Natural killer cell treated with Interleukin-12 subunit alpha and Interleukin-12 subunit beta and Interleukin-15 and Interleukin-18, amount 100 ng/mL, for 72 hours (primary cell): ENCODE measurements at places on chromosomes 16 and 17. TPM values are rescaled to one million over a fixed set of nuclear protein-coding genes. Genes with fewer than 3 reads are reported as not detected.

DNA sequence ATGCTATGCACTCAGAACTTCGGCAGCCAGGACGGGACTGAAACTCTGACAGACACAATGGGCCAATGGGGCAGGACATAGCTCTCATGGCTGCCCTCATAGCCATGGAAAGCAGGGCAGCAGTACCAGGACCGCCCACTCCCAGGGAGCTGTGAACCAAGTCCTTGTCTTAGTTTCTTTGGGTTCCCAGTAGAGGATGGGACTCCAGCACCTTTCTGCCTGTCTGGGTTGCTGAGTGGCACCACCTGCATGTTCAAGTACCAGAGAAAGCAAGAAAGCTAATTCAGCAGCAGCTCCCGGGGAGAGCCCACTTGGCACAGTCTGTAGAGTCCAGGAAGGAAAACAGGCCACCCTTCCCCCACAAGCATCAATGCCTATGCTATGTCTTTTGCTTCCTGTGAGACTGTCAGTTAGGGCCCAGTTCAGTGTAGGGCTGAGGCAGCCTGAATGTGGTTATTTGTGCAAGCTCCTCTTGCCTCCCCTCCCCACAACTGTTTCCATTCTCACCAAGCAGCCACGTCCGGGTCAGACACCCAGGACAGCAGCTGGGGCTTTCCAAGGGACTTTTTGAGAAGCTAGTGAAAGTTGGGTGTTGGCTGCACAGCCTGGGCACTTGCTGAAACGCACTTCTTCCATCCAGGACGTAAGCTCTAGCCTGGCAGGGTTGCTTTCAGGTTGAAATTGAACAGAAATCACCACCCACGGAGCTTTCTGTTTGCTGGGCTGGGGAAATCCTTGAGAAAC lies 7.8 kb downstream of the SUPT4H1 start:
- peak overlapping the region; percentile 80 for H3K4me3 ChIP-seq
- peak; percentile 97 for DNase-seq
- peak overlapping the region; percentile 100 for H3K27ac ChIP-seq
- peaks cover 56% of the 10 kb centered on the region for H3K36me3 ChIP-seq

DNA sequence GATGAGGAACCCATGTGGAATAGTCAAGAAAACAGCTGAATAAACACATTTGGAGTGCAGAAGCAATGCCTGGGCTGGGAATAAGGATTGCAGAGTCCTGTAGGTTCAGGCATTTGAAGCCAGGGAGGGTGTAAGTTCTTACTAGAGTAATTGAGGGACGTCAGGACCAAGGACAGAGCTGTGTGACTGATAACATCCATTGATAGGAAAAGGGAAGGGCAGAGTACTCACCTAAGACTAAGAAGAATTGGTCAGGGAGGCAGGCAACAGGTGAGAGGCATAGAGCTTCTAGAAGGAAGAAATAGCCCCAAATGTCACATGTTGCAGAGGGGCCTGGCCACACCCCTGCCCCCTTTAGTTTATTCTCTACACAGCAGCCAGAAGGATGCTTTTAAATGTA lies 79.8 kb upstream of the TMEM132E start:
- H3K27ac ChIP-seq: no peak overlapping the region
- no peak for DNase-seq
- no peak overlapping the region for H3K4me3 ChIP-seq
- no peaks in the 10 kb centered on the region for H3K4me1 ChIP-seq
- H3K27me3 ChIP-seq: peaks cover 13% of the 10 kb centered on the region
- no peaks in the 10 kb centered on the region for H3K36me3 ChIP-seq

DNA sequence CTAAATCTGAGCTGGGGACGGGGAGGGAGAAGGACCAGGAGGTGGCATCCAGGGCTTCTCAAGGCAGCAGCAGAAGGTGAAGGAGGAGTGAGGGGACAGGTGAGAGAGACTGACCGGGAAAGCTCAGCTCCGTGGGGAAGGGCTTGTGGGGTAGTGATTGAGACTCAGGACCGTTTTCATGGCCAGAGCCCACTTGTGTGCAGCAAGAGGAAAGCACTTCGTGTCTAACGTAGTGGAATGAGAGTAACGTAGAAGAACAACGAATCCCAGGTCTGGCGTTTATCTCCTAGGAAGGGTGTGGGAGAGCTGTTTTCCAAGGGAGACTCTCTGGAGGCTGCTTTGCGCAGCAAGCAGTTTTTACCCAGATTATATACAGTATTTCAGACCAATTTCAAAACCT lies 1.3 kb upstream of the CDH3 start:
- peak overlapping the region; percentile 49 for H3K4me3 ChIP-seq
- peaks cover 11% of the 10 kb centered on the region for H3K4me1 ChIP-seq
- H3K27ac ChIP-seq: no peak overlapping the region
- no peak for DNase-seq
- H3K27me3 ChIP-seq: peaks cover 25% of the 10 kb centered on the region

- H3K36me3 ChIP-seq: no peaks in the 10 kb centered on the region
- peaks cover 27% of the 10 kb centered on the region for H3K27me3 ChIP-seq
- no peak overlapping the region for H3K27ac ChIP-seq
- H3K4me1 ChIP-seq: peaks cover 7% of the 10 kb centered on the region
- DNase-seq: no peak
Measured at GRCh38 chr16:48101069-48101674, 54.6 kb downstream of the ABCC12 start.

DNA sequence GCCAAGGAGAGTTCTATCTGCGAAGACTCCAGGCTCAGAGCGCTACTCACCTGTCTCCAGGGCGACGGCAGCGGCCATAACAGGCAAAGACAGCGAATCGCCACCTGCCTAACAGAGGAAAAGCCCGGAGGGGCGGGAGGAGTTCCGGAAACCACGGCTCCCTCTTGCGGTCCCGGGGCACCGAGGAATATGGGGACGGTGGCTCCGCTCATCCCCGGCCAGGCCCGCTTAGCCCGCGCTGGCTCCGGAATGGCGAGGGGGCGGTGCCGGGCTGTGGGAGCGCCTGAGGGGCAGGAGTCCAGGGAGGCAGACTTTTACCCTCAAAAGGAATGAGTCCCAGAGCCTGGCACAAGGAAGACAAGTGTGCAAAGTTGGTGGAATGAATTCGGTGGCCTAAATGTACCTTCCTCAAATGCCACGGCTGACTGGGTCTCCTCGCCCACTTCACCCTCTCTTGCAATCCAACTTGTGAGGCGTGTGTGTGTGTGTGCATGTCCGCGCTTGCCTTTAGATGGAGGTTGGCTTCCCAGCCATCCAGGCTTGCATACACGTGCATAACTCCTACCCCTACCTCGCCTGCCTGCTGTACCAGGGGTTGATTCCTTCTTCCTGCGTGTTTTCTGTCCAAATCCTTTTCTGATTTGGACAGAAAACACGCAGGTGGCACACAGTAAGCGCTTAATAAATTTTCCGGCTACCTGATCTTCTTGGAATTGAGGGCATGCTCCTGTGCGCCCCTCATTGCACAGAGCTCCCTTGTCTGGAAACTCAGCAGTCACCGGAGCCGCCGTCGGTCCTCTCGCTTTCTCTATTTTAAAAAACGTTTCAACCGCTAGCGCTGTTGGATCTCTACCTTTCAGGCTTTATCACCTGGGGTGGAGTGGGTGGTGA lies 3.5 kb downstream of the C17orf100 start:
- H3K4me3 ChIP-seq: peak overlapping the region; percentile 59
- H3K27ac ChIP-seq: no peak overlapping the region
- no peak for DNase-seq

DNA sequence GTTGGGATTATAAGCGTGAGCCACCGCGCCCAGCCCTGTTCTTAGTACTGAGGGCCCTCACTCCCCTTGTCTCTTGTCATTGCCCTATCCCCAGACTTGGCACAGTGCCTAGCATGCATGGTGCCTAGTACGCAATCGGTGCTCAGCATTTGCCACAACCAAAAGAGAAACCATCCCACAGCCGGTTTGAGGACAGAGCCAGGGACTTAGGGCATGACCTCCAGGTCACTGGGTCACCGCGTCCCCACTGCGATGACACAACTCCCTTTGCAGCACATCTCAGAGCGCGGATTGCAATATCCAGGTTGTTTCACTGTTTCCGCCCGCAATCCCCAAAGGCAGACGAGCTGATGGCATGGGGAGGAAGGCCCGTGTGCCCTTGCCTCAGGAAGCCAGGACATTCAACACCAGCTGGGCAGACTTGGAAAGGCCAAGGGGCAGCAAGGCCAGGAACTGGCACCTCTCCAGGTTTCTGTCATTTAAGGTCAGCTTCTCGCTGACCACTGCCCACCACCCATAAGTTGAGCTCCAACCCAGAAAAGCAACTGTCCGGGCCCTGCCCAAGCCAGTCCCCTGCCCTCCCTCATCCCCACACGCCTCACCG lies 274.5 kb downstream of the MRTFB start:
- peaks cover 9% of the 10 kb centered on the region for H3K27me3 ChIP-seq
- H3K27ac ChIP-seq: no peak overlapping the region
- peaks cover 5% of the 10 kb centered on the region for H3K36me3 ChIP-seq
- H3K4me3 ChIP-seq: no peak overlapping the region

DNA sequence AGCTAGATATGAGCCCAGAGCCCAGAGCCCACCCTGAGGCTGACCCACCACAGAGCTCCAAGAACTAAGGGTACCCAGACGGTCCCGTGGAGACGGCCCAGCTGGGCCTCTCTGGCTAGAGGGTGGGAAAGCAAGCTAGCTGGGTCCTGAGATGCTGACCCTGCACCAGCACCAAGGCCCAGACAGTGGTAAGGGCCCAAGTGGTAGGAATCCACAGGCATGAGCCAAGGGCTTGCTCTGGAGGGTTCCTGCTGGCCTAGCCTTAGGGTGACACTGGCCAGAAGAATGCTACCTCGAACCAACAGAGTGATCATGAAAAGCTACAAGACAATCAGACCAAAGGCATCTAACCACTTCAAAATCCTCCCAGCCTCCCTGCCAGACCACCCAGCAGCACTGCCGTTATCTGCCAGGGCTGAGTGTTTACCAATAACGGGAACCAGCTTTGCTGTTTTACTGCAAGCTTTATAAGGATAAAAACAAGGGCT lies 13.2 kb downstream of the HIC1 start:
- H3K27ac ChIP-seq: no peak overlapping the region
- H3K4me3 ChIP-seq: no peak overlapping the region
- no peak for DNase-seq

DNA sequence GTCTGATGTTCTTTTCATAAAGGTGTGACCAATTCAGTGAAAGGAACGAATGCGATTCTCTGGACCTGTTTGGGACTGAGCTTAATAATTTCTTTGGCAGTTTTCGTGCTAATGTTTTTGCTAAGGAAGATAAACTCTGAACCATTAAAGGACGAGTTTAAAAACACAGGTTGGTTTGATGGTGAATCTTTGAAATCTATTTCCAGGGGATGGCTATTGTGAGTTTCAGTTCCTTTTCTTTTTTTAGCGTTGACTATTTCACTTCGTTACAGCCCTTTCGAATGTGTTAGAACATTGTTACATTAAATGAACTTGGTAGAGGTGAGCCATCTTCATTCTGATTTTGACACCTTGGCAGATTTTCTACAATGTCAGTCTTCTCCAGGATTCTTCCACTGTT lies 1.2 kb downstream of the TNFRSF17 start:
- H3K27me3 ChIP-seq: no peaks in the 10 kb centered on the region
- H3K4me1 ChIP-seq: no peaks in the 10 kb centered on the region
- DNase-seq: no peak
- no peak overlapping the region for H3K27ac ChIP-seq
- H3K4me3 ChIP-seq: no peak overlapping the region
- H3K36me3 ChIP-seq: no peaks in the 10 kb centered on the region

DNA sequence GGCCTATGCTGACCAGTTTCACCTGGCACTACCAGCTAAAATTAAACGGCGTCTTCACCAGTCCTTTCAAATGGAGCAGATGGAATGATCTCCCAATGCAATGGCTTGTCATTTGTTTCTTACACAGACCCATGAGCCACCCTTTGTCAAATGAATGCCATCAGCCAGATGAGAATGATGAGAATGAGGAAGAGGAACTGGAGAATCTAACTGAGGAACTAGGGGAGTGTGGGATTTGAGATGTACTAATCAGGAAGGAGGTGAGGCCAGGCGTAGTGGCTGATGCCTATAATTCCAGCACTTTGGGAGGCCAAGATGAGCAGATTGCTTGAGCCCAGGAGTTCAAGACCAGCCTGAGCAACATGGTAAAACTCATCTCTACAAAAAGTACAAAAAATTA lies 116.4 kb downstream of the HS3ST3A1 start:
- no peaks in the 10 kb centered on the region for H3K4me1 ChIP-seq
- no peak overlapping the region for H3K4me3 ChIP-seq
- H3K36me3 ChIP-seq: peaks cover 2% of the 10 kb centered on the region
- no peak for DNase-seq
- H3K27me3 ChIP-seq: peaks cover 7% of the 10 kb centered on the region

Gene C1QTNF8
- total RNA-seq: not detected

Gene INCA1
- total RNA-seq: 0.56 TPM

Gene KRTAP4-9
- total RNA-seq: not detected

Gene UBE2O
- 46.7 TPM for total RNA-seq

Gene TM4SF5
- not detected for total RNA-seq

Gene ABCC11
- total RNA-seq: not detected
